HFF-Myc (cell line): ENCODE measurements at places on chromosomes 6 and 20.

DNA sequence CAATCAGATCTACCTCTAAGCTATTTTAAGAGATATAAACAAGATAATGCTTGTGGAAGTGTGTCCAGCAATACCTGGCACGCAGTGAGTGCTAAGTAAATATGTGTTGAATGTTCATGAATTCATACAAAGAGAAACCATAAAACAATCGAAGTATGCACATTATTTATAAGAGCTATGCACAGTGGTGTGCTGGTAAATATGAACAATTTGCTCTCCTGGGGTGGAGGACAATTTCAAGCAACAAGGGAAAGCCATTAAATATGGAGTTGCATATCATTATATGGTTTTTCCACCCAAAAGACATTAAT is 526.6 kb upstream of the MARCKS start:
- no peak for DNase-seq

DNA sequence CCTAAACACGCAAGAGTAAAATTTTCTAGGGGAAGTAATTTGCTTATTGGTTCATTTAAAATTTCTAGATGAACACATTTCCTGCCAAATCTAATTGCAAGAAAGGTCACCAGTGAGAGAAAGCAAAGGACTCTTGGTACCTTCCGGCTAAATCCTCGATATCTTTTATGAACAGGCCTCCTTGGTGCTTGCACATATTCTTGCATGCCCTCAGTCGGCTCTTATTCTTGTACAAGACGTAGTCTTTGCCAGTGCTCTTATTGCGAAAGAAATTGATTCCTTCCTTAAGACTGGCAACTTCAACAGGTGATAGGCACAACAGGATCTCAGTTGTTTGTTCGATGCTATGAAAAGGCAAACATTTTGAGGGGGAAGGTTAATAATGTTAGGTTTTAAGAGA is 141.7 kb upstream of the CARMIL1 start:
- DNase-seq = no peak

GRCh38 chr6:134663800-134664535 is 285.9 kb downstream of the ALDH8A1 start:
- no peak for DNase-seq

DNA sequence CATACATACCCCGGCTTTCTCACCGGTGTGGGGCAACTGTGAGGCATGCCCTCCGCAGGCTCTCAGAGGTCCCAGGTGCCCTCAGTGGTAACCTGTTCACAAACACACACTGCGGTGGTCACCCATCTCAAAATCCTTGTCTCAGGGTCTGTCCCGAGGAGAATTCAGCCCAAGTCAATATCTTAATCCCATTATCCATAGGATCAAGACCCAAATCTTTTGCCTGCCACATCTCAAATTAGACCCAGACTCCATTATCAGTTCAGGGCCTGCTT is 140.8 kb downstream of the CDC5L start:
- DNase-seq = no peak

GRCh38 chr6:11876934-11877433 is 98.4 kb upstream of the ADTRP start:
- no peak for DNase-seq

DNA sequence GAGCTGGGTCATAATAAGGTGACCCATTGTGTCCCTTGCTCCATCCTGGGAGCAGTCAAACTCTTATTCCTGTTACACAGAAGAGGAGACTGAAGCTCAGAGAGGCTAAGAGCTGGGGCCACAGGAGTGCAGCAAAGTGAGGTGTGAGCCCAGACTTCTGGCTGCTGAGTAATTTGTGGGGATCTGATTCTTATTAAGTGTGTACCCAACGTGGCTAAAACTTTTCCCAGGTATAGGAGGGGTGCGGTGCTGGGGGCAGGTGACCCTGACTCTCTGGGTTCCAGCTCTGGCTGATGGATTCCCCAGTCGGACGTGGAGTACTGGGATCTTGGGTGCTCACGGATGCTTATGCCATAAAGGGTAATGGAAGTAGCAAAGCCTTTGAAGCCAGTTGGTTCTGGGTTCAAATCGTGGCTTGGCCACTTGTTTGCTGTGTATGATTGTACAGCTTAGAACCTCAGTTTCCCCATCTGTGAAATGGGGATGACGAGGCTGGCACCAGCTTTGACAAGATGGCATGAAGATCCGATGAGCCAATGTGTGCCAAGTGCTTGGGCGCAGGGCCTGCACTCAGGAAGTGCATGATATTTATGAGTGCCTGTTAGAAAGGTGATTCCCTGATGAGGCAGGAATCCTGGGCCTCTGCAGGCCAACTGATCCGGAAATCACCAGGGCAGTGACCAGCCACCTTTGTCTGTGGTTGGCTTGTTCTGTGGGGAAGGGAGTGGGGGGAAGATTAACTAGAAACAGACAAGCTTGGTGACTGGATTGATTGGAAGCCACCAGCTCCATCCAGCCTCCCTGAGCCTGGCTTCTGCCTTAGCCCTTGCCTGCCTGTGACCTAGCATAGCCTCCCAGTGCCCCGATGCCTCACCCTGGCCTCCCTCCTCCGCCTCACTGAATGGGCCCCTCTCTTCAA is 6.0 kb downstream of the SRC start:
- DNase-seq = no peak

DNA sequence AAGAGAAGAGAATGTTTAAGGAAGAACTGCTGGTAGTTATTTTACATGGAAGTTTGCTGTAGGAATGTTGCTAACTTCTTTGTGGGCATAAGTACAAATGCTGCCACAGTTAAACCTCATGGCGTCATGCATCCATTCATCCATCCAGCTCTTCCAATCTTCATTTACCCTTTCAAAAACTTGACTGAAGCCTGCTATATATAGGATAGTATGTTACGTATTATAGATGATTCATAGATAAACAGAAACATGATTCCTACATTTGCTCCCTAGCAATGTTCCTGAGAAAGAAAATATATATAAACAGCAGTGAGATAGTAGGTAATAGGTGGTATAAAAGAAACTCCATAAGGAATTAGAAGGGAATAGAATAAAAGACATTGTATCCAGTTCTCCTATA is 93.7 kb downstream of the NDUFAF5 start:
- no peak for DNase-seq

DNA sequence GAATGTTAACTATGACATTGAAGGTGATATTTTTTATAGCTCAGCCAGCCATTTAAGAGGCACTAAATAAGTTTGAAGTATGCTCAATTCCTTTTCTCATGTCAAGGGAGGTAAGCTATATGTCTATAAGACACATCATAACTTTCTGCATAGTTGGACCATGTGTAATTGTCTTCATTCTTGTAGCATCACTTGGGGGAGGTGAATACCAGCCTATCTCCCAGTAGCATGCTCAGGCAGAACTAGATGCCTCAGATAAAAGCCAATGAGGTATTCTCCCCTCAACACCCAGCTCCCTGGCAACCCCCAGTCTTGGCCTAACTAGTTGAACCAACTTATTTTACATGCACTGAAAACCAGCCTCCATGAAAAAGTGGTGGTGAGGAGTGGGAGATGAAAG is 158.3 kb upstream of the JAG1 start:
- no peak for DNase-seq

DNA sequence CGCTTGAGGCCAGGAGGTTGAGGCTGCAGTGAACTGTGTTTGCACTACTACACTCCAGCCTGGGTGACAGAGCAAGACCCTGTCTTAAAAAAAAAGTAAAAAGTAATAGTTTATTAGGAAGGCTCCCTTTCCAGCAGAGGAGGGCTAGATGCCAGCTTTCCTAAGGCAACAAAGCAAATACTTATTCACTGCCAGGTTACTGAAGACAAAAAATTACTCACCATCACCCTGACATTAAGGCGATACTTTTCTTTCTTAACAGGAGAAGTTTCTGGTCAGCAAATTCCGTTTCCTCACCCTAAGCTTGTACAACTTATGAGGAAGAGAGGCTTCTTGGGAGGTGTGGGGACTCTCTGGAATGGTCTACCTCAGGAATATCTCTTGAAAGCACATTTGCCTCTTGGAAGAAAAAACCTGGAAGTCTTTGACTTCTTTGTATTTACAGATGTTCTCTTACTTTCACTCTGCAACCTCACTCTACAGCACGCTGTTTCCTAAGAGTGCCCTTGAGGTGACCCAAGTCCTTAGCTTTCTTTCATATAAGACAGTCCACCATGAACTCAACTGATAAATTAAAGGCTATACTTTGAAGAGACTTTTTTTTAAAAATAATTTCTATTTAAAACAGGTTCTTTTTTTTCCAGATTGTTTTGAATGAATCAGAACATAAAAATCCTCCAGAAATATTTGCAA is 52.9 kb upstream of the TRAF3IP2 start:
- no peak for DNase-seq

- DNase-seq = no peak
Measured at GRCh38 chr6:99901596-99902384, 92.2 kb downstream of the MCHR2 start.

DNA sequence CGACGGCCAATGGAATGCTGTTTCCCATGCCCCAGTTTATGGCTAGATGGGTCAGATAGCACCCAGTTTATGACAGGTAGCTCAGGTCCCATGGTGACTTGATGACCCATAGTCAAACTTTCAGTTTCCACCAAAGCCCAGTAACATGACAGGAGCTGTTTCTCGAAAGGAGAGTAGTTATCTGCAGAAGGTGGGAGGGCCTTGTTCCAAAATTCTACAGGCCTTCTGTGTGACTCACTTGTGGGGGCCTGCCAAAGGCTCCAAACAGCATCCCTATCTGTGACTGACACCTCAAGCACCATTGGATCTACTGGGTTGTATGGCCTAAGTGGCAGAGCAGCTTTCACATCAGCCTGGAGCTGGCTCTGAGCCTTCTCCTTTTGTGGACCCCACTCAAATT is 379.7 kb upstream of the MANEA start:
- DNase-seq = no peak

DNA sequence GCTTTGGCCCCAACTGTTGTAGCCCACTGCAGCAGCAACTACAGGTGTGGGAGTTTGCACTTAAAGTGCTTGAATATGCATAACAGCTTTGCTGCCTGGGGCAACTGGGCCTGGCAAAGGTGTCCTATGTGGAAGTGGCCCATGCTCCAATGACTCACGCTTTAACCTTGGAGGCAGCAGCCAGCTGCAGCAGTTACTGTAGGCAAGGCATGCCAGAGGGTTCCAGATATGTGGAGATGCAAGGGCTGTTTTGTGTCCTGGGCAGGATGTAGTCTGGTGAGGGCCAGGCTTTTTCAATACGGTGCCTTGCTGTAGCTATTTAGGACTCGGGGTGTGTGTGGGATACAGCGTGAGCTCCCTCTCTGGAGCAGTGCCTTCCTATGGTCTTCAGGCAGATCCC is 150.3 kb downstream of the NKAIN2 start:
- no peak for DNase-seq

DNA sequence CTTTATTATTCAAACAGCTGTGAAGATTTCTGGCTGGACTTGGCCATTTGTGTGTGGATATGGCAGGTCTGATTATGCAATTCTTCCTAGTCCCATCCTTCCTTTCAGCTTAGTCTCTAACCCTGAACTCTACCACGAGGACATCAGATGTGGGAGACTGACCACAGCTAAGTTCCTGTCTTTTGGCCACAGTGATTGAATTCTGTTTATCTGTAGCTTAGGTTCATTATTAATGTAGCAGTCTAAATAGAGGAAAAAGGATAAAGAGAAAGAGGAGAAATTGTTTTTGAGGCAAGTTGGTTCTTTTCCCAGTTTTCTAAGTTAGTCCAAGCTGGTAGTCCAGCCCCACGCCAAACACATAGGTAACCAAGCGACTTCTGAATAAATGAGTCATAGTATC is 598.9 kb downstream of the RFPL4B start:
- no peak for DNase-seq

GRCh38 chr6:44250067-44250717 is 3.3 kb downstream of the HSP90AB1 start:
- no peak for DNase-seq

- no peak for DNase-seq
Measured at GRCh38 chr20:5877128-5877527, 73.2 kb downstream of the TRMT6 start.

- no peak for DNase-seq
Measured at GRCh38 chr6:15150207-15150606, 95.7 kb upstream of the JARID2 start.

DNA sequence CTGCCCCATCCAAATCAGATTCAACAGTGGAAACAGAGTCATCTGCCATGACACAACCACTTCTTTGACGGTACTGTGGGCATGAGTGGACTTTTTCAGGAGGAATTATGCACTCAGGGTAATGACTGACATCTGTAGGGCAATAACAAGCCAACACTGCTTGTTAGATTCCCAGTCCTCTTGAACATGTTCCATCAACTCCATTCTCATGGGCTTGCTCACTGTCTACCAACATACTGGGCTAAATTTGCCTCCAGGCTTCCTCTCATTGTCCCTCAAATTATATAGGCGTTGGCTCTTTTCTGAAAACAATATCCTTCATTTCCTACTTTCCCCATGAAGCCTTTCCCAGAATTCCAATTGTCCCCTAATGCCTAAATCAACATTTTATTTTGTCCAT is 43.1 kb downstream of the ANKEF1 start:
- DNase-seq = no peak

- DNase-seq = no peak
Measured at GRCh38 chr20:32396646-32397160, 38.6 kb downstream of the ASXL1 start.

DNA sequence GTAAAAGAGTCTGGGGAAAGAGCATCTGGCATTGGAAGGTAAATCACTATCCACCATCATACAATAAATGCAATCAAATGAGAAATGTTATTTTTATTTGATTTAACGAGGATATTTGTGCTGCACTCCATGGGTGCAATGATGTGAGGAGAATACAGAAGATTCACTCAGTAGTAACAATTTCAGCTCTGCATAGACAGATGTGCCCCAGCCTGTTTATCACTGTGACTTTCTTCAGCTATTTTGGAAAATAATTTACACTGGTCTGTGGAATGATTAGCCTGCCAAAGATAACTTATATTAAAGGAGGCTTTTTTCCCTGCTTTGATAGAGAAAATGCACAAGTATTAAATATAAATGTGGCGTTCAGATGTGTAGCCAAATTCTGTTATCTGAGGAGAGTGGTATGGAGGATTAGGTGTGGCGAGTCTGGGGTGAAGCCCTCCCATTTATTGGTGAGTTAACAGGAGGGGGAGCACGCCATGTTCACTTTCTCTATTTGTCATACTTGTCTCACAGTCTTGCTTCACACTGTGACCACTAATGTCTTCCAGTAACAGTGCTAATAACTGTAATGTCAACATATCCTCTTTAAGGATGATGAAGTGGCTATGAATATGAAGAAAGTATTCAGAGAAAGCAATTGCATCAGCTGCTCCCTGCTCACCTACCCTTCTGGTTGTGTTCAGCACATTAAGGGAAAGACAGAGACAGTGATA is 645.6 kb downstream of the MMUT start:
- DNase-seq = no peak

- DNase-seq = no peak
Measured at GRCh38 chr6:113315879-113316278, 541.3 kb upstream of the MARCKS start.

- DNase-seq = no peak
Measured at GRCh38 chr6:32177183-32177787, 920 bp upstream of the RNF5 start.

DNA sequence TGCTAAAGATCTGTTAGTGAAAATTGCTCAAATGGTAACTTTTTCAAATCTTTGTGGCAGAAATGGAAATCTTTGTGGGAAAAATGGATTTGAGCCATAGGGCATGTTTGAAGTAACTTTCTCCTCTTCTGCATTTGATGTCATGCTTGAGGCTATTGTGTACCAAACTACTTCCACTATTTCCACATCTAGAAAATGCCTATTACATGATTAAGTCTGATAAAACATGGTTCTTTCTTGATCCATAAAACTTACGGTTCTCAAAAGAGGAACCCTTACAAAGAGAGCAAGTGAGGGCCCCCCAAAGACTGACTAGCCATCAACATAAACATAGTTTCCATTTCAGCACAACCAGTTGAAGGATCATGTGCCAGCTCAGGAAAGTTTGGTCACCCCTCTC is 150.6 kb downstream of the NFATC2 start:
- no peak for DNase-seq
